ENCODE measurements at places on chromosomes 3 and 15.

DNA sequence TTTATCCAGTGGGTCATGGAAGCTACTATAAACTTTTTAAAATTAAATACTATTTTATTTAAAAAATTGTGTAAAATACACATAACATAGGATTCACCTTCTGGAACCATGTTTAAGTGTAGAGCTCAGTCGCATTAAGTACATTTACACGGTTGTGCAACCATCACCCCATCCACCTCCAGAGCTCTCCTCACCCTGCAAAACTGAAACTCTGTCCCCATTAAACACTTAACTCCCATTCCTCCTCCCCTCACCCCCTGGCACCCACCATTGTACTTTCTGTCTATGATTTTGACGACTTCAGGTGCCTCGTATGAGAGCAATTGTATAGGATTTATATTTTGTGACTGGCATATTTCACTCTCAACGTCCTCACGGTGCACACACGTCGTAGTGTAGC is 70.7 kb downstream of the APBA2 start:
- DNase-seq = no peak

GRCh38 chr3:85780806-85781205 is 822.0 kb downstream of the CADM2 start:
- no peak for DNase-seq

DNA sequence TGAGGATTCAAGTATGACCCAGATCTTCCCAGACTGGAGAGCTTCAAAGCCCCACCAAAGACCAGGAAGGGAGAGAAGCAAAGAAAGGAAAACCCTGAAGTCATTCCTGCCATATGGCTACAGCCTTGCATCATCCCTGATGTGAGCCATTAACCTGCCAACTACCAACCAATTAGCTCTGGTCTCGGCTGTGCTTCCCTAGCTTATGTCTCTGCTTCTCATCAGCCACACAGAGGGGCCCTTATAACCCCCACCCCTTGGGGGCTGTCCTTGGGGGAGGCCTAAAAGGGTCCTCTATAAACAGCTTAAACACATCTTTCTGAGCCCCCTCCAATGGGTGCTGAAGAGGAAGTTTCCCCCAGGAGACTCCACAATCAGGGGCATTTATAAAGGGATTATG is 52.8 kb downstream of the NOX5 start:
- no peak for DNase-seq

DNA sequence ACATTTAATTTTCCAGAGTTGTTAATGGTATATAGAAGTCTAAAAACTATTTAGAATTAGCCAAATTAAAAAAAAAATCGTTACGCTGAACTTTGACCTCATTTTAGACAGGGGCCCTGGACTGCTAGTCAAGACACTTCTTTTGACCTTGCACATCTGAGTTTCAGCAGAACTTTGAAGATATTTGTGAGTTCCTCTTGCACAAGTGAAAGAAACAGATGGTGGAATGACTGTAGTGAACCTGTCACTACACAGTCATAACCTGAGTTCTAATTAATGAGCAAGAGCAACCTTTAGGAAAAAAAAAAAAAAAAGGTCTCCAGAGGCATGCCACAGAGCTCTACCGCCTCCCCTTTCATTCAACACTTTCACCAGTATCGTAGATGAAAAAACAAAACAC is 5.3 kb downstream of the MYO5C start:
- no peak for DNase-seq

GRCh38 chr3:10374311-10374710 is 53.4 kb upstream of the SEC13 start:
- DNase-seq = no peak

DNA sequence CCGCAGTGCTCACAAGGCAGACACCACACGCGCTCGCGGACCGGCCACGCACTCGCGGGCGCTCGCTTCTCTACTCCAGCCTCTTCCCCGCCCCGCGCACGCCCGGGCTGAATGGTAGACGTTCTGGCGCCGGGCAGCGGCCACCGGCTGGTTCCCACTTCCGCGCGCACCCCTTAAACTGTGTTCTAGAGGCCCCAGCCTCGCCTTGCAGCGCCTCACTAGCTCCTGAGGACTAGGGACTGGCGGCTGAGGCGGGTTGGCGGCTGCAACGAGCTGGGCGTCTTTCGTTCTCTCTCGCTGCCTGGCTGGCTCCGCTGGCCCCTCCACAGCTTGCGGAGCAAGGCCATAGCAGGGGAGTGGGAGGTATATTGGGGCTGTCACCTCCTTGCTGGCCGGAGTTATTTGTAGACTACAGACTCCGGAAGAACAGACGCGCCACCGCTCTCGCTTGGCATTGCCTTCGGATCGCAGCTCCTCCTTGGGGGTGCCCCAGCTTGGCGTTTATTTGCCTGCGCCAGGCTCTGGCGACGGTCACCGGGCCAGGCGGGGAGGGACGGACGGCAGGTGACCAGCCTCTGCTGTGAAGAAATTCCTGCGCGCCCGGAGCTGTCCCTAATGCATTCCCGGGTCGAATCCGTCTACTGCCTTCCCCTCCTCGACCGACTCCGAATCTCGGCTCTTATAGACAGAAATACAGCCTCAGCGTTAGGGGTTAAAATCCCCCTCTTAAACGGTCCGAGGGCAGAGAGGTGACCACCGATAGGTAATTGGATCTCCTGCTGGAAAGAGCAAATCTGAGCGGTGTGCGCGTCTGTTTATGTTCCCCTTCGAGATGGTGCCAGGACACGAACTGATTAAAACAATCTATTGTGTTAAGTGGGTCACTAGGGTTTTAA is 1.3 kb downstream of the GREM1 start:
- peak; percentile 81 for DNase-seq

DNA sequence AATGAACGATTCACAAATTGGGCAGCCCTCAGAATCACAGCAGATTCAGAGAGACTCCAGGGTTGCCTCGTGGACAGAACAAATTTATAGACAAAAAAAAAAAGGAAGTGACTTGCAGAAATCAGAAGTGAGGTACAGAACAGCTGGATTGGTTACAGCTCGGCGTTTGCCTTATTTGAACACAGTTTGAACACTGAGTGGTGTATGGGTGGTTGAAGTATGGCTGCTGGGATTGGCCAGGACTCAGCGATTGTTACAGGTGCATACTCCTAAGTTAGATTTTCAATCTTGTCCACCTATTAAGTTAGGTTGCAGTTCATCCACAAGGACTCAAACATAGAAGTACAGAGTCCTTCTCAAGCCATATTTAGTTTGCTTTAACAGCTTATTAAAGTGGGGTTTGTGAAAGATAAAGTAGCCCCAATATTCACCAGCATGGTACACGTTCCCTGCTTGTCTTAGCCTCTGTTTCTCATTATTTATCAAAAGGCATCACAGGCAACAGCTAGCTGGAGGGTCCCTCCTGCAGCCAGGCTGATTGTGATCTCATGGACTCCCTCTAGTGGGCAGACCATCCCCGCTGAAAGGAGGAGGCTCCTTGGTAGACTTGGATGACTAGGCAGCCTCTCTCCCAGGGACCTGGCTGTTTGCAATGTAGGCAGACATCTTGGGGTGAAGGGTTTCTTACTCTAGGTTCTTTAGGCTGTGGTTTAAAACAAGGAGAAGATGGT is 17.6 kb upstream of the ALDH1L1 start:
- DNase-seq = peak; percentile 62

GRCh38 chr3:170128977-170129431 is 52.5 kb downstream of the PHC3 start:
- DNase-seq = peak; percentile 2

GRCh38 chr15:75200765-75201615 is 692 bp upstream of the C15orf39 start:
- DNase-seq = peak; percentile 74

- DNase-seq = no peak
These were observed 74.6 kb downstream of the CCK start for GRCh38 chr3:42191443-42191747.

GRCh38 chr3:108485146-108485545 is 25.2 kb downstream of the MYH15 start:
- DNase-seq = peak; percentile 67

DNA sequence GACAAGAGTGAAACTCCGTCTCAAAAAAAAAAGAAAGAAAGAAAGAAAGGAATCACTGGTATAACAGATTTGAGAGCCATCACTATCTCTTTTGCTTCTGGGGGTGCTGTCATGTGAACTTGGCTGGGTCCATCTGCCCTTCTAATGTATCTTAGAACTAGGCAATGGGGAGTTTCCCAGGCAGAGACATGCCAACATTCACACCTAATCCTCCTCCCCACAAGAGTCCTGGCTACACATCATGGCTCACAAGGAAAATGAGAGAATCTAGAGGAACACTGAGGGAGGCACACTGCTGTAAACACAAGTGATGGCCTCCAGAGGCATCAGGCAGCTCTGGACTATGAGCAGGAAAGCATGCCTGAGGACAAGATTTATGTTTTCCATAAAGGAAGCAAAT is 67.8 kb upstream of the PPP2R3A start:
- no peak for DNase-seq

GRCh38 chr3:129266651-129267050 is 12.0 kb upstream of the HMCES start:
- DNase-seq = no peak

DNA sequence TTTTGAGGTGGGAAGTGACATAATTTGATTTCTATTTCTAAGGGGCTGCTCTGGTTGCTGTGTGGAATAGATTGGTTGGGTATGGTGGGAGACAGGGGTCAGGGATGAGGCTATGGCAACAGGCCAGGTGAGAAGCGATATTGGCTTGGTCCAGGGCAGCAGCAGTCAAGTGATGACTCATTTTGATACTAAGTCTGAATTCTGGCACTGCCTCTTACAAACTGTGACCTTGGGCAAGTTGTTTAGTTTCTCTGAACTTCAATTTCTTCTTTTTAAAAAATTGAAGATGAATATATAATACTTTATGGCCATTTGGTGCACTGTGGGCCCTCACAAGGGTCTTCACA is 40.4 kb upstream of the CLSTN2 start:
- no peak for DNase-seq

DNA sequence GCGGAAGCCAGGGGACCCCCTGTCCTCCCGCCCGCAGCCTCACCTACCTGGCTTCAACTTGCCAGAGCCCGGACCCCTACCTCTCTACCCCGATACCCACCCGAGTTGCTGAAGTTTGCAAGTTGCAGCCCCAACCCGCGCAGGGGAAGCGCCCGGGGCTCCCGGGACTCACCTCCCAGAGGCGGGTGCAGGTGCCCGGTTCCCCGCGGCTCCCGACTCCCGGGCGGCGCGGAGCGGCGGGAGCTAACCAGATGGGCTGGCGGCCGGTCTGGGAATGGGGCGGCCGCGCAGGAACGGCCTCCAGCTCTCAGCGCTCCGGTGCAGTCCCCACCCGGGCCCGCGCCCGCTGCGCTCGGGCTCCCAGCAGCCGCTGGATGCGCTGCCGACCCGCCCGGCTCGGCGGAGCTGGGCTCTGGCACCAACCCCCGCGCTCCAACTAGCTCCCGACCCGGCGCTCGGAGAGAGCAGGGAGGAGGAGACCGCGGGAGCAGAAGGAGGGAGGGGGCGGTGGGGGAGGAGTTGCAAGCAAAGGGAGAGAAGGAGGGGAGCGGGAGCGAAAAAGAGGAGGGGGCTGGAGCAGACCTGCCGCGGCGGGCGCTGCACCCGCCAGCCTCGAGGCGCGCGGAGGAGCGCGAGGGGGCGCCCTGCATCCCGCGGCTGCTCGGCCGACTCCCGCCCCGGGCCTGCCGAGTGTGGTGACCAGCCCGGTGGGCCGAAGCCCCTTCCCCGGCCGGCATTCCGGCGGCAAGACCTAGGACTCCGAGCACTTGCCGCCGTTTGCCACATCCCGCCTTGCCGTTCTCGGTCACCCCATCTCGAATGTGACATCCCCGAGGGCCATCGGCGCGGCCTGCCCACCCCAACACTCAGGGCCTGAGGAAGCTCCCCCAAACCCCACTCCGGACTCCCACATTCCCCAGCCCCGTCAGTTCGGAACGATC is at the start of gene SEMA5B:
SEMA5B (minus strand) TSS at position 472 of the 941 bp plus-strand sequence. CDS start 66,500 bp downstream, outside the sequence.
- DNase-seq = peak; percentile 56

DNA sequence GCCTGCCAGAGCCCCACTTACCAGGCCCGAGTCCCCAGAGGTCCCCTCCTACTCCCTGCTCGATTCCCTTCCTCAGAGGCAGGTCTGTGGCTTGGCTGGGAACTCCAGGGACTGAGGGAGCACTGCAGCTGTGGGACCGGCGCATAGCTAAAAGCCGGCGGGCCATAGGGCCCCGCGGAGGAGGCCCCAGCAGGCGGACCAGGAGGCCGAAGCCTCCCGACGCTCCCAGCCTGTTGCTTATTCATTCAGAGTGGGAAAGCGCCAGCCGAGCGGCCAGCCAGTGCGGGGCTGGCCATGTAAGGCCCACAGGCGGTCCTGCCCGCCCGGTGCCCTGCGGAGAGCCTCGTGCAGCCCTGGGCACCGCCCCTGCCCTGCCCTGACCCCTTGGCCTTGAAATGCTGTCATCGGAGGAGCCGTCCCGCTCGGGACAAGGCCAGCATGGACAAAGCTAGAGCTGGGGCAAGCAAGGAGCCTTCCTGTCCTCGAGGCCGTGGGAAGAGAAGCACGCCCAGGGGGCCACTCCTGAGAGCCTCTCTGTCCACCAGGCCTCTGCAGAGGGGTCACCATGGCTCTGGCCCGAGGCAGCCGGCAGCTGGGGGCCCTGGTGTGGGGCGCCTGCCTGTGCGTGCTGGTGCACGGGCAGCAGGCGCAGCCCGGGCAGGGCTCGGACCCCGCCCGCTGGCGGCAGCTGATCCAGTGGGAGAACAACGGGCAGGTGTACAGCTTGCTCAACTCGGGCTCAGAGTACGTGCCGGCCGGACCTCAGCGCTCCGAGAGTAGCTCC is at the start of gene LOXL1:
LOXL1 (plus strand) TSS at position 244 of the 784 bp plus-strand sequence; CDS start at position 566, 322 bp downstream.
- DNase-seq = peak; percentile 37

GRCh38 chr3:191262650-191263049 is 63.6 kb downstream of the OSTN start:
- no peak for DNase-seq

DNA sequence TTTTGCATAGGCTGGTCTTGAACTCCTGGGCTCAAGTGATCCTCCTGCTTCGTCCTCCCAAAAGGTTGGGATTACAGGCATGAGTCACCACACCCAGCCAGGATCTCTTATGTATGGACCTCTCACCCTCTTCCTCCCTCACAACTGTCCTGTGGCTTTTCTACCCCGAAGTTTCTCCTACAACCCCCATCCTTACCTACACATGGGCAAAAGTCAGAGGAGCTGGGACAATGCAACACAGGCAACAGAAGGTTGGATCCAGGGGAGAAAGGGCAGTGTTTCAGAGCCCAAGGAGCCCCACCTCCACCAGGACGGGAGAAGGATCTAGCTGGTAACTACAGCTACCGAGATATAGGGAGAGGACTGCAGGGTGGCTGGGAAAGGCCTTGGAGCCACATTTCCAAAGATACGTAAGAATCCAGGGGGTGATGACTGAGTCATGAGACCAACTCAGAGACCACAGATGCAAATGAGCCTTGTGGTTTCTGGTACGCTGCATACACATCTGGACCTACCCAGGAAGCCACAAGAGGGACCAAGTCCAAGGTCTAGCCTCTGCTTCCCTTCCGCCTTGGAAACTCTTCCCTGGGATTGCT is 13.6 kb downstream of the IGDCC4 start:
- DNase-seq = no peak

- DNase-seq = no peak
These were observed 10.9 kb upstream of the EHD4 start for GRCh38 chr15:41983221-41983620.
